ENCODE measurements at places on chromosomes 1 and 21.

DNA sequence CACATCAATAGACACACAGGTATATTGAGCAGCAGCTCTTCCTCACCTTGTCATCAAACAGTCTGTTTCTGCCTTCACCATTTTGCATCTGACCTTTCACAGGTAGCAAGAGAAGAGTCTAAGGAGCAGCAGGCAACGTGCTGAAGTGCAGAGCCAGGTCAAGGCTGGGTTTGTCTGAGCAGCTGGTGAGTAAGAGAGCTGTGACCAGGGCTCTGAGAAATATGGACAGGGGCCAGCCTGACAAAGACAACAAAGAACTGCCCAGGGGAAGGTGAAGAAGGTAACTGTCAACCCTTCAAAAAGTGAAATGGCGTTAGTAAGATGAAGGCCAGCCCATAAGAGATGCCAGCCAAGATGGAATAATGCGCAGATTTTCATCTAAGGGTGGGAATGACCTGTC is 58.9 kb upstream of the LRRC8D start:
- peak; percentile 18 for DNase-seq

DNA sequence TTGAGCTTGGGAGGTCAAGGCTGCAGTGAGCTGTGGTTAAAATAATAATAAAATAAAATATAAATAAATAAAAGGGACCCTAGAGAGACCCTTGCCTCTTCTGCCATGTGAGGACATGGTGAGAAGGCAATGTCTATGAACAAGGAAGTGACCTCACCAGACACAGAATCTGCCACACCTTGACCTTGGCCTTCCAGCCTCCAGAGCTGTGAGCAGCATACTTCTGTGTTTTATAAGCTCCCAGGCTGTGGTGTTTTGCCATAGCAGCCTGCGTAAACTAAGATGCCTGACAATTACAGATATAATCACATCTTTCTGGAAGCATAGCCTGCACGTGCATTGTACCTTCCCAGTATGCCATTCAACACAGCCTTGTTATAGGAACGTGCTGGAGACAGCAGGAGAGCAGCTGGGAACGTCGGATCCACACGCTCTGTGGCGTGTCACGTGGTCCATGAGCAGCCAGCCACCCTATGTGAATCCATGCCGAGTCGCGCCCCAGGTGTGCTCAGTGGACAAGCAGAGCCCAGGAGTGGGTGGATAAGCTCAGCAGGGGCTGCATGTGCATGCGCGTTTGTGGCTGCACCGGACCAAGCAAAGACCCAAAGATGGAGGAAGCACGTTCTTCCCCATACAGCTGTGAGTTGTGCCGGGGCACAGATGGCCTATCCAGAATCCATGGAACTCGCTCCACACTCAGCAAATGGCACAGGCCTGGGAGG is 17.8 kb downstream of the WNT9A start:
- no peak for DNase-seq

DNA sequence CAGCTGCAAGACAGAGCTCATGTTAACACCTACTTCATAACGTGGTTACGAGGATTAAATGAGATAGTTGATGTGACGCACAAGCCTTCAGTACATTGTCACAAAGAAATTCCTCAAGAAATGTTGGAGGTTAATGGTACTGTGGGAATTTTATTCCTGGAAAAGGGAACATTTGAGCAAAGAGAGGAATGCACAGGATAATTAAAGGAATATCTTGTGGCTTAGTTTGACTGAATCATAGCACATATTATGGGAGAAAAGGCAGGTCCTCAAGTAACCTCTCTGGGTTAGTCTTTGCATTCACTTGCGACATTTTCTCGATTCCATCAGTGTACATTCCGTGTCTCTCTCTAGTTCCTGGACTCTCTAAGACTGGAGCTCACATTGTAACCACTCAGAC is 300.2 kb upstream of the DUSP10 start:
- DNase-seq: no peak

DNA sequence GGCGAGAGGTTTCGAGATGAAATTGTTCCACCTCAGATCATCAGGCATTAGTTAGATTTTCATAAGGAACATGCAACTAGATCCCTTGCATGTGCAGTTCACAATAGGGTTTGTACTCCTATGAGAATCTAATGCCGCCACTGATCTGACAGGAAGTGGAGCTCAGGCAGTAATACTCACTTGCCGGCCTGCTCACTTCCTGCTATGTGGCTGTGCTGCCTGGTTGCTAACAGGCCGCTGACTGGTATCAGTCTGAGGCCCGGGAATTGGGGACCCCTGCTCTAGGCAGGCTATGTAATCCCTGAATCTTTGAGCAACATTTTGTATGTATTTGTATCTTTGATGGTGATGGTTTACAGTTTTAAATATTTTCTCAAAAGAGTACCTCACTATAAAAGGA is 32.5 kb downstream of the XKR8 start:
- DNase-seq: no peak

DNA sequence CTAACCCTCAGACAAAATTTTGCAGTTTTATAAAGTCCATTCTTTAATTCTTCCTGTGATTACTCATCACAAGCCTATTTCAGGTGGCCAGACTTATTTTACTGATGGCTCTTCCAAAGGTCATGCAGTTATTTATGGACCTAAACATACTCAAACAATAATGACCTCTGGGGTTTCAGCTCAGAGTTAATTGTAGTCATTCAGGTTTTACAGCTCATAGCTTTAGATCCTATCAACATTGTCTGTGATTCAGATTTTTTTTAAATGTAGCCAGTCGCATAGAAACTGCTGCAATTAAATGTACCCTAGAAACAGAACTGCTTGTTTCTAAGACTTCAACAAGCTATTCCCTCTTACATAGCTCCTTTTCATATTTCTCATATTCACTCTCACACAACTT is 270.8 kb downstream of the COL11A1 start:
- no peak for DNase-seq

DNA sequence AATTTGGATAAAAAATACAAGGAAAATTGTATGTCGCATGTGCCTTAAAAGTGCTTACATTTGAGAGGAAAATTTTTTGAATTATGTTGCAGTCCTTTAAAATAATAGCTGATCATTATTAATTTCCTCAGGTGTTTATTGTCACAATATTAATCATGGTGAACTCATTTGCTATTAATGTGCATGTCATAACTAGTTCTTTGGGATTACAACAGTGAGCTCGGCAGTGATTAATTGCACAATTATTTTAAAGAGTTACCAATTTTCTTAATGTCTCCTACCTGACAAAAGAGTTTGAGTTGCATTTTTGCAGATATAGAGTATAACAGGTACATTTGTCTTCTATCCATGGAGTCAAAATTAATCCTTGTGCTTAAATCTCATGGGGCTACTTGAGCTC is 854.3 kb downstream of the BRINP3 start:
- no peak for DNase-seq

DNA sequence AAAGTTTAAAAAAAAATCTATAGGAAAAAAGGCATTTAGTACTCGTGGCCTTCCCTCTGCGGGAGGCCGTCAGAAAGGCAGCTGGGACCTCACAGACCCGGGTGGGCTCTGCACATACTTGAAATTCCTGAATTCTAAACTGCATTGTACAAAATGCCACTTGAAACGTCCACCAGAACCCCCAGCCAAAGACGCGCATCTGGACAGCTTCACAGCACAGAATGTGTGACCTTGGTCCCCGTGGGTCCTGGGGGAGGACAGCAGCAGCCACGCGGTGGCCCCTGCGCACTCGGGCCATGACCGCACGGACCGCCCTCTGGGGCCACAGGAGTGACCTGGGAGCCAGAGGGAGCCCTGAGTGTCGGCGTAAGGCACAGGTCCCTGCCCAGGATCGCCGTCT is 20.6 kb upstream of the MRPS14 start:
- no peak for DNase-seq

GRCh38 chr1:37497832-37498231 is 16.7 kb downstream of the MEAF6 start:
- DNase-seq: no peak

- no peak for DNase-seq
Observed at GRCh38 chr1:237166086-237166485, 124.1 kb downstream of the RYR2 start.

DNA sequence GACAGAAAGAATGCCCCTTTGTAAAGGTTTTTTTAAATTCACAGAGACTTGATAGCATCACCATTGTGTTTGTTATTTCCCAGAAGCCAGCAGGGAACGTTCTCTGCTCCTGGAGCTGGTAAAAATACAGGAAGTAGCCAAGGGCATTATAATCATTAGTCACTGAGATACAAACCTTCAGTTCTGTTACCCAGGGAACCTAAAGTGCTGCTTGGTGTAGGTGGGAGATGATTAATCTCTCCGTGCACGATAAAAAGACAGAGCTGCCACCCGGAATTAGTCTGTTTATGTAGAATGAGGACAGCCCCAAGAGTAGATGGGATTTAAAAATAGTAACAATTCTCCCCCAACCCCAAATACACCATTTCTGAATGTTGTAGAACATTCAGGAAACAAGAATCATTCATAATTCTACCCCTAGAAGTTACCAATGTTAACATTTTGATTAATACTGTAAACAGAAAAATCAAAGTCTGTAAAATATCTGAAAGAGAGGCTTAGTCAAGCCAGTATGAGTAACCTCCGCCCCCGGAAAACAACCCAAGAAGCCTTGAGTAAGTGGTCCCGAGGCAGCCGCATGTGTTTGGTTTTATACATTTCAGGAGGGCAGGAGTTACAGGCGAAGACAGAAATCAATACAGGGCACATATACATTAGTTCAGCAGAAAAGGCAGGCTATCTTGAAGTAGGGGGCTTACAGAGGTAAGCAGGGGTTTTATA is 45.3 kb upstream of the CTBS start:
- peak; percentile 78 for DNase-seq

- DNase-seq: no peak
Observed at GRCh38 chr1:85575363-85575995, 5.1 kb upstream of the CCN1 start.

DNA sequence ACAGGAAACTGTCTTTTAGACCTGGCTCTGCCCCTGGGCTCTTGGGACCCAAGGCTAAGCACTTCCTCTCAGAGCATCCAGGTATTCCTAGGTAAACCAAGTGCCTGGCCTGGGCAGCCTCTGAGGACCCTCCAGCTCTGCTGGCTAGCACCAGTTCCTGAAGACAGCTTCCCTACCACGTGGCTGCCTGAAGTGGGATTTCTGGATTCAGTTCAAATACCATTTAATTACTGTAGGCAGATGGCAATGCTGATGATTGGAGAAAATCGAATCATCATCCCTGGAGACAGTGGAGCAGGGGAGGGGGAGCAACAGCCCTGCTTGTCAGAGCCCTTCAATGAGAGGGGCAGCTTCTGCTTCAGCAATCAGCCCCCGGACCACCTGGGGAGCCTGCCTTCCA is 11.9 kb downstream of the KIF21B start:
- DNase-seq: no peak

- DNase-seq: no peak
Observed at GRCh38 chr1:95179205-95179986, 54.6 kb upstream of the RWDD3 start.

GRCh38 chr1:113422315-113423068 is 32.2 kb downstream of the MAGI3 start:
- DNase-seq: no peak

GRCh38 chr1:231039161-231040018 is 664 bp downstream of the FAM89A start:
- peak; percentile 74 for DNase-seq

DNA sequence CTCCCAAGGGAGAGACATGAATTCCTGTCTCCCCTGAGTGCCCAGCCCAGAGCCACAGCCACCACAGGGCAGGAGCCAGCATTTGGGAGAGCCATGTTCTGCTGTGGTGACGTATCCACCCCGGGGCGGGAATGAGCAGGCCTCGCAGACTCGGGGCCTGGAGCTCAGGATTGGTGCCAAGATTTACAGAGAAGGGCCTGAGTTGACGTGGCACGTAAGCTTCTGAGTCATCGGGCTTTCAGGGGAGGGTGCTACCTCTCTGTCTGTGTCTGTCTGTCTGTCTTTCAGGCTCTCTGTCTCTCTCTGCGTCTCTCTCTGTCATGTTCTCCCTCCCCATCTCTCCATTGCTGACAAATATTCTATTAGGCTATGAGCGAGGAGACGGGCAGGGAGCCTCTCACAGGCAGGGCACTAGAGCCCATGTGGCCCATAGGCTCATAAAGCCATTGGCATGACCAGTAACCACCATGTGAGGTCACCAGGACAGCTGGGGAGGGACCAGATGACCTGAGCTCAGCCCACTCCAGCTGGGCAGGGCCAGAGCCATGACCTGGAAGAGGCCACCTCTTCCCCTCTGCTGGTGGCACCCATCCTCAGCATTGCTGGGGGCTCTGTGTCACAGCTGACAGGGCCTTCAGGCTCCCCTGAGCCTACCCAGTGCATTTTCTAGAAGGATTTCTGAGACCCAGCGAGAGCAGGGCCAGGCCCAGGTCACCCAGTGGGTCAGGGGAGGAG is 300.0 kb upstream of the VAMP3 start:
- DNase-seq: peak; percentile 95

DNA sequence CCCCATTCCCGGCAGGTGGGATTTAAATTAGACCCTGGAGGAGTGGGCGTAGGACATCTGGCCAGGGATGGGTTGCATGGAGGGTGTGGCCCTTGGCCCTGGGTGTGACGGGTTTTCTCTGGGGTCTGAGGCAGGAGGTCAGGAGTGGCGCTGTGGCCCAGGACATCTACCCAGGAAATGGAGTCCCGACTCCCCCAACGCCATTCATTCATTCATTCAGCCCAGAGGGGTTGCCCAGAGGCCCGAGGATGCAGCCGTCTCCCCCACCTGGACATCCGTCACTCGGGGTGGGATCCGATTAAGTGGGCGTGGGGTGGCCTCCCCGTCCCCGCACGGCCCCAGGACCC is 663 bp downstream of the ATP13A2 start:
- peak; percentile 17 for DNase-seq

- peak; percentile 15 for DNase-seq
Observed at GRCh38 chr1:177355575-177355974, 184.8 kb downstream of the BRINP2 start.

- no peak for DNase-seq
Observed at GRCh38 chr21:25557180-25557579, 50.1 kb downstream of the MRPL39 start.

GRCh38 chr1:216310776-216311175 is 112.5 kb downstream of the USH2A start:
- DNase-seq: peak; percentile 3

GRCh38 chr1:235831148-235831547 is 35.6 kb downstream of the LYST start:
- peak; percentile 22 for DNase-seq

- DNase-seq: no peak
Observed at GRCh38 chr1:18951416-18951815, 5.1 kb downstream of the IFFO2 start.

DNA sequence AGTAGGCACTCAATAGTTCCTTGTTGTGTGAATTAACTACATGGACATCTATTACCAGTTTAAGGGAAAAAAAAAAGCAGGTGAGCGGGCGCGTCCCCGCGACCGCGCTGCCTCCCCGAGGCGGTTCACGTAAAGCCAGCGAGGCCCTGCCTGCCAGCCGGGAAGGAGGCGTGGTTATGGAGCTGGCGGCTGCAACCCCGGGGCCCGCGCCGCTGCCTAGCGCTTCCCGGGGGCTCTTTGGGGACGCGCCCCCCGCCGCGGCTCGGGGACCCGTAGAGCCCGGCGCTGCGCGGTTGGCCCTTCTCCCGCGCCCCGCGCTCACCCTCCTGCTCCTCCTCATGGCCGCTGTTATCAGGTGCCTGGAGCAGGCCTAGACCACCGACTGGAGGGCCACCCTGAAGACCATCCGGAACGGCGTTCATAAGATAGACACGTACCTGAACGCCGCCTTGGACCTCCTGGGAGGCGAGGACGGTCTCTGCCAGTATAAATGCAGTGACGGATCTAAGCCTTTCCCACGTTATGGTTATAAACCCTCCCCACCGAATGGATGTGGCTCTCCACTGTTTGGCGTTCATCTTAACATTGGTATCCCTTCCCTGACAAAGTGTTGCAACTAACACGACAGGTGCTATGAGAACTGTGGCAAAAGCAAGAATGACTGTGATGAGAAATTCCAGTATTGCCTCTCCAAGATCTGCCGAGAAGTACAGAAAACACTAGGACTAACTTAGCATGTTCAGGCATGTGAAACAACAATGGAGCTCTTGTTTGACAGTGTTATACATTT is 2.6 kb upstream of the CC2D1B start:
- peak; percentile 71 for DNase-seq
